ENCODE measurements at places on chromosomes 4 and X. TPM values are rescaled to one million over a fixed set of nuclear protein-coding genes. Genes with fewer than 3 reads are reported as not detected.

- no peak for DNase-seq
Observed at GRCh38 chr4:76898949-76899645, 1.2 kb upstream of the SOWAHB start.

DNA sequence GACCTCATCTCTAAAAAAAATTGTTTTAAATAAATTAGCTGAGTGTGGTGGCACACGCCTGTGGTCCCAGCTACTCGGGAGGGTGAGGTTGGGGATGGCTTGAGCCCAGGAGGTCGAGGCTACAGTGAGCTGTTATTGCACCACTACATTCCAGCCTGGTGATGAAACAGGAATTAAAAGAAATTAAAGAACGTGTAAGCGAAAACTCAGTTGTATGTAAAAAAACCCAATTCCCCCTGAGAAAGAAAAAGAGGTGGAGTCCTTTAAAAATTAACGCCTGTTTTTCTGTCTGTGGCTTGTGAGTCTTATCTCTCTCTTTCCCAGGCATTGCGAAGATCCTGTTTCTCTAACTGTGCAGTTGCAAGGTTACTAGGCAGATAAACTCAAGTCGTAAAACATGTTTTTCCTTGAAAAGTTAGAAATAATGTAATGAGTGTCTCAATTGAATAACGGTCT lies 22.1 kb downstream of the EPGN start:
- no peak for DNase-seq

DNA sequence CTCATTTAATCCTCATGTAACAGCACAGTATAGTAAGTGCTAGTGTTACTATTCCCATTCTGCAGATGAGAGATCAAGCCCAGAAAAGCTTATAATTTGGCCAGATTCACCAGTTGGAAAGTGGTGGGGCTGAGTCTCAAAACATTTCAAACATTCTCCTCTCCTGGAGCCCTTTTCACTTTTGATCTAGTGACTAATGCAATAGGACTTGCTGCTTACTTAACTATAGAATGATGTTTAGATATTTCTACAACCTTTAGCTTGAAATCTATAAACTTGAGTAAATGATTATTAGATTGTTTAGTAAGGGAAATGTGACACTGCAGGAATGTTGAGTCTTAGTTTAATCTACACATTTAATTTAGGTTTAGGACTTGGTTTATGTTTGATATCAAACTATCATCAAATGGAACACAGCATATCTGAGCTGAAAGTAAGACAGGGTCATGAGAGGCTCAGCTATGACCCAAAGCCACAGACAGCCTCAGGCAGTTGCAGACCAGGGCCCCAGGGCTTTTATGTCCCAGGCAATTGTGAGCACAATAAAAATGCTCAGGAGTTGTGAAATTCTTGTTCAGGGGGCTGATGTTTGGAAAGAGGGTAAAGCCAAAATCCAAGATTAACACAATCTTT lies 199.5 kb upstream of the HS3ST1 start:
- no peak for DNase-seq

GRCh38 chrX:135395064-135395463 lies 26.7 kb upstream of the SMIM10L2A start:
- no peak for DNase-seq

GRCh38 chr4:7052923-7053715 lies 9.9 kb downstream of the TADA2B start:
- DNase-seq: no peak

DNA sequence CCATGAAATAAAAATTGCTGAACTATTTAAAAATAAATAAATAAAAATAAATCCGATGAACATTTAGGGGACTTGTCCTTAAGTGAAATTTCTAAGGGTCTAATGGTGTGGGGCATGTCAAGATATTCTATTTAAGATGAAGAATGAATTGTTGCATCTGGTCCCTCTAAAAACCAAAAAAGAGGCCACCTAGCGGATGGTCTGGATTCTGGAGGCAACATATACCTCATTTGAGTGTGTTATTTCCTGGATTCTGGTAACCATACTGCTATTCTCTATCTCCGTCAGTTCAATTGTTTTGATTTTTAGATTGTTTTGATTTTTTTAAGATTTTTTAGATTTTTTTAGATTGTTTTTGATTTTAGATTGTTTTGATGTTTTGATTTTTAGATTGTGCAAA lies 28.3 kb downstream of the AGTR2 start:
- DNase-seq: no peak

DNA sequence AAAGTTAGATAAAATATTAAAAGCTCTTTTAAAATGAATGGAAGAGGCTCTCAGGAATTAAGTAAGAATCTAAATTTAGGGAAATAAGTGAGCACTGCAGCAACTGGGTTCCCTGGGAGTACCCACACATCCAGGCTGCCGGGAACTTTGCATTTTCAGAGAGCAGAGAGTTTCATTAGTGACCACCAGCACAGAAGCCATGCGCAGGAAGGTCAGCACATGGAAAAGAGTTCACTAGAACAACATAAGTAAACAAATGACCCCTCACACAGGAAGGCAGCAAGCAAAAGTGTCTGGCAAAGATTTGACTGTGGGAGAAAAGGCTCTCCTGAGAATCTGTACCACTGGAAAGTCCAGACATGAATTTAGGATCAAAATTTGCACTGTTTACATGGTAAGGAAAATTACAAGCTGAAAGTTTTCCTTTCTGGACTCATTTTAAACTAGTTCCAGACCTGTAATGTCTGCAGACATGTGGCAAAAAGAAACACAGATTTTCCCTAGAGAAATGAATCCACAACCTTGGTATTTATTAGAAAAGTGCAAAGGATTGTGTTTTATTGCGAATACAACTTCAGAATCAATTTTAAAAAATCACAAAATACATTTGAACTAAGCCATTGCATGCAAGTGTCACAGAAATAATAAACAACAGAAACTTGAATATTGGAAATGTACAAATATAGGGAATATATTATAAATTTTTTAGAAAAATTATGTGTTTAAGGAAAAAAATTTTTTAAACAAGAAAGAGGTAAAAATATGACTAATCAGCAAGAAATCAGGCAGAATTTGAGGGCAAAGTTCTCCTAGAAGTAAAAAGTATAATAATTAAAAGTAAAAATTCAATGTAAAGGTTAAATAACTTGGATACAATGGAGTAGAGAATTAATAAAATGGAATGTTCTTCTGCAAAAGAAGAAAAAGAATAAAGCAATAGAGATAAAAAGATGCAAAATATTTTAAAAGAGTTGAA lies 18.4 kb upstream of the MYOZ2 start:
- DNase-seq: no peak

GRCh38 chr4:117908306-117909207 lies 125.7 kb upstream of the NDST3 start:
- no peak for DNase-seq

DNA sequence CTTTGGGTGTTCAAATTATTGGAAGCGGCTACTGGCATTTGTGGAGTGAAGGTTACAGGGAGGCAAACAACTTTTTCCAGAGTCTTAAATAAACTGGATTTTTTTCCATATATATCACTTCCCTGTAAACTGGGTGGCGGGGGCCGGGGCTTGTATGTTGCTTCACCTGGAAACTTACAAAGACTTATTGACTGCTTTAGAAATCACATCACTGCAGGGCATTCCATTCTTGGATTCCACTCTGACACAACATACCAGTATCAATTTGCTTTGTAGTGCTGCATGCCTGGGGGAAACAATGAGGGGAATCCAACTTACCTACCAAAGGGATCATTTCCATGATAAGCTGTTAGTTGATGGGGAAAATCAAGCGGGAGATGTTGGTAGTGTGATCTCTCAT lies 21.7 kb upstream of the FAM156A start:
- DNase-seq: no peak

DNA sequence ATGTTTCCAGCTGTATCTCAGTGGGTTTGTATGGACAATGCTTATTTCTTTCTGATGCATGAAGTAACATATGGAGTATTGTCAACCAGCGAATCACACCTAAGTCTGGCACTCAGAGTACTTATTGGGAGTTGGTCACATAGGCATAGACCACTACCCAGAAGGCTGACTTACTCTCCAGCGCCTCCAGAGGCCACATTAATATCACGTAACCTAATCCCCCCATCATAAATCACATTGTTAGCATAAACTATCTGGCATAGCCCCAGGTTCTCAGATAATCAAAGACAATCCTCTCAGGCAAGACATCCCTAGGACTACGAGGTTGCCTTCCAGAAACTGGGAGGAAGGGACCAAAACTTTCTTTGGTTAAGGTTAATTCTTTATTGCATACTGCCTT lies 560.5 kb upstream of the PABPC4L start:
- DNase-seq: no peak

DNA sequence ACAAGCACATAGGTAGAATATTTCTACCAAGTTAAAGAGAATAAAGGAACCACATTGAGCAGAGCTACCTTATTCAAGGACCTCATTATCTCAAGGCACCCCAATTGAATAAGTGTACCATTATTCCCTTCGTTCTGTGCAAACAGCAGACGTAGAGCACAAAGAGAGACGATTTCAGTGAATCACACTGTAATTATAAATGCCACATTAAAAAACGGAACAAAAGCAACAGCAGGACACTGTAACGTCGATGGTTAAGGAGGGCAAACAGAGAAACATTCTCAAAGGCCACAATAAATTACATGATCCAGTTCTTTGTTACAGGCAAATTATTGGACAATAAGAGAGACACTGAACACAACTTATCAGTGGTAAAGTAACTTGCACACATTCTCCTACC lies 644.1 kb upstream of the TENM3 start:
- no peak for DNase-seq

- no peak for DNase-seq
Observed at GRCh38 chrX:1466971-1467561, 14.4 kb upstream of the ASMTL start.

GRCh38 chrX:66635360-66635759 lies 3.5 kb downstream of the EDA2R start:
- no peak for DNase-seq

DNA sequence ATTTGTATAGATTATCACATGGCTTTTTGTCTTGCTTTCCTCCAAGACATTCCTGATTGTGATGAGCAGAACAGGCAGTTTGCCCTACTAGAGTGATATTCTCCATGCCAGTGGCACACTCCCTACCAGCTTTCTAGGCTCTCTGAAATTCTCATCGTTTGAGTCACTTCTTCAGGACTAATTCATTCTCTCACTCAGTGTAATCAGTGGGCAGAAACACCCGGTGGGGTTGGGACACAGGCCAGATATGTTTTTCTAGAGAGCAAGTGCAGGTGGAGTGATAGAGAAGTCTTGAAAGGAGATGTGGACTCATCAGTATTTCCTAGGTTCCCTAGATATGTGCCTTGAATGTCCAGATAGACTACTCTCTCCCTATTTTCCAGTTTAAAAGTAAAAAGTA lies 13.1 kb downstream of the RAB33A start:
- no peak for DNase-seq

- no peak for DNase-seq
Observed at GRCh38 chr4:22744478-22745062, 51.8 kb downstream of the GBA3 start.

GRCh38 chrX:6149060-6149872 lies 79.4 kb downstream of the NLGN4X start:
- DNase-seq: no peak

- no peak for DNase-seq
Observed at GRCh38 chr4:20684852-20685763, 15.2 kb upstream of the PACRGL start.

DNA sequence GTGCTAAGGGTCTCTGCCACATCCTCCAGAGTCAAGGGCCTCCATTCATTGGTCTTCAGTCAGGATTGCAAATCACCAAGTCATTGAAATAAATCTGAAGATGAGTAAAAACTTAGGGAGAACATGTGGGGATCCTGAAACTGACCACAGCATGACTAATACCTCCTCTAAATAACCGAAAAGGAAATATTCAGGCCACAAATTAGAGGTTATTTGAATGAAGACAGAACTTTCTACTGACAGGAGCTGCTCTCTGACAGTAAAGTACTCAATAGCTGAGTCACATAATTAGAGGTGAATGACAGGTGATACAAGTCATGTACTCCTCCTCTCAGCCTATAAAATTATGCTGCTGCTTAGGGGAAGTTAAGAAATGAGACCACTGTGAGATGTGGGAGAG lies 240.2 kb upstream of the F9 start:
- DNase-seq: no peak

DNA sequence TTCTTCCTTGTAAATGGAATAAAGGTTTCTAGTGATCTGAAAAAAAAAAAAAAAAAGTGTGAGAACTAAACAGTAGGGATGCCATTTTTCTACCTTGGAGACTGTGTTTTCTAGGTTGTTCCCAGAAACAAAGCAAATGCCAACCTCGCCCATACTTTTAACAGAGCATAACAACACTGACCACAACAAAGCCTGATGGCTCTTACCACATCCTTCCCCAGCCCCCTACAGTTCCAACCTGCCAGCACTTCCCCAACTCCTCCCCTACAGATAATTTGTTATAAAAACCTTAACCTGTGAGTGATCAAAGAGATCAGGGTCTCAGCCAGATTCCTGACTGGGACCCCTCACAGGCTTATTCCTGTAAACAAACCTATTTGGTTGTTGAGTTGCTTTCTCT lies 940.0 kb downstream of the SH3BGRL start:
- no peak for DNase-seq

GAGE12J gene
- not detected for total RNA-seq

DMRTC1 gene
- total RNA-seq: not detected

CORIN gene
- total RNA-seq: 106 TPM

ZFYVE28 gene
- total RNA-seq: 5.2 TPM

PF4V1 gene
- total RNA-seq: not detected

NEIL3 gene
- total RNA-seq: 0.32 TPM

ZIC3 gene
- total RNA-seq: not detected

HSPA4L gene
- total RNA-seq: 9.3 TPM

PFKFB1 gene
- 2.5 TPM for total RNA-seq
